Left cardiac atrium (tissue), 4 donors: ENCODE measurements at places on chromosomes 3 and 15. TPM values are rescaled to one million over a fixed set of nuclear protein-coding genes. Genes with fewer than 3 reads are reported as not detected.

The ARF4 gene
- 114 TPM for total RNA-seq

The ETFA gene
- total RNA-seq, result 268 TPM

The CORO2B gene
- total RNA-seq, result 8.9 TPM

The PLSCR2 gene
- total RNA-seq, result not detected

The GOLGA8J gene
- total RNA-seq, result 0.15 TPM

The FANCD2OS gene
- not detected for total RNA-seq

The CDHR4 gene
- not detected for total RNA-seq

The NR2E3 gene
- total RNA-seq, result not detected
